Smooth muscle cell of the pulmonary artery (primary cell): ENCODE measurements at places on chromosomes 5 and 9. TPM values are rescaled to one million over a fixed set of nuclear protein-coding genes. Genes with fewer than 3 reads are reported as not detected.

The WNK2 gene
- not detected in 2 replicates for total RNA-seq

The ZFAND5 gene
- total RNA-seq: 157 and 163 TPM in 2 replicates

The DBH gene
- total RNA-seq: not detected in 2 replicates

The NMUR2 gene
- total RNA-seq: not detected in 2 replicates

The JAKMIP2 gene
- 0.13 and 0.26 TPM in 2 replicates for total RNA-seq
